ENCODE measurements at places on chromosomes 7 and 10.

DNA sequence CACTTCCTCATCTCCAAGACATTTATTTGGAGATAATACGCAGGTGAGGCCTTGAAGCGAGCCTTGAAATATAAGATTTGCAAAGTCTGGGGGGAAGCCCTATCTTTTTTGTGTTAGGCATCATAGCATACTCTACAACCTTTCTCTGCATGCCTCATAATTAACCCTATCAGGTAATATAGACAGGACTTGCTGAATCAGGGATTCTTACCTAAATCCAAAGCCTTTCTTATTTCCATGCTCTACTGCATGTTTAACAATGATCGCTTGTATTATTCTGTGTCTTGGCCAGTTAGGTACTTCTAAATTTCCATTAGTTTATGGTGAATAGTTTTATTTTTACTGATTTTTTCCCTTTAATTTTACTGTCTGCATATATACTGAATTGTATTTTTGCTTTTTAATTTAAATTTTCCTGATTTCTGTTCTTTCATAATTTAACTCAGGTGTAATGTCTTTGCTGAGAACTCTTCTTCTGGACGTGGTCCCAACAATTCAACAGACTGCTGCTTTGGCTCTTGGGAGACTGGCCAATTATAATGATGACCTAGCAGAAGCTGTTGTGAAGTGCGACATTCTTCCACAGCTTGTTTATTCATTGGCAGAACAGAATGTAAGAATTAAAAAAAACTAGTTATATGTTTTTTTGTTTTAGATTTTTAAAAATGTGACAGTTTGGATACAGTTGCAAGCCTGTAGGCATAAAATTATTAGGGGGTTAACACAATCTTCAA, 19.3 kb downstream of the SPAG6 start:
- DNase-seq = no peak

DNA sequence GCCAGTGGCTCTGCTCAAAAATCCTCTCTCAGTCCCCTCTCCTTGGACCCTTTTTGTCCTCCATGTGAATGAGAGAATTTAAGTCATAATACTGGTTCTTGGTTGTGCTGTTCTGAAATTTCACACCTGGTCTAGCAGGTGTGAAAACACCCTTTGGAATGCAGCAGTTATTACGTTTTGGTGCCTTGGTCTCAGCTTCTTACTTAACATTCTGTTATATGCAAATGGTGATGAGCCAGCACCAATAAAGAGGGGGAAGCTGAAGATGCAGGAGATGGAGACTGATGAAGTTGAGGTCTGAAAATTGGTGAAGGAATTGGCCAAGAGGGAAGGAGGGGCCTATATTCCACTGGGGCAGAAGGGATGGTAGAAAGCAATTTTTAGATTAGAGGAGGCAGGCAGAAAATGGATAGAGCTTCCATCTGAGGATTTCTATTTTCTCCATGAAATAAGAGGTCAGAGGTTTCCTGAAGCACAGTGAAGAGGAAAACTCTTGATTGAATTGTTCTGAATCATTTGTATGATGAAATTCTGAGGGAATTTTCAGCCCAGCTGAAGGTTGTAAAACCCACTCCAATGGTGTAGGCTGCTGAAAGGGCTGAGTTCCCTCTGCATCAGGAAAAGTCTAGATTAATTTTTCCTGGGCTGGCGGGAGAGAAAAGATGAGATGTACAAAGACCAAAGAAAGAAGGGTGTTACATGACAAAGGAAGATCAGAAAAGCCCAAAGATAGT, 94.0 kb upstream of the FAM180A start:
- no peak for DNase-seq

DNA sequence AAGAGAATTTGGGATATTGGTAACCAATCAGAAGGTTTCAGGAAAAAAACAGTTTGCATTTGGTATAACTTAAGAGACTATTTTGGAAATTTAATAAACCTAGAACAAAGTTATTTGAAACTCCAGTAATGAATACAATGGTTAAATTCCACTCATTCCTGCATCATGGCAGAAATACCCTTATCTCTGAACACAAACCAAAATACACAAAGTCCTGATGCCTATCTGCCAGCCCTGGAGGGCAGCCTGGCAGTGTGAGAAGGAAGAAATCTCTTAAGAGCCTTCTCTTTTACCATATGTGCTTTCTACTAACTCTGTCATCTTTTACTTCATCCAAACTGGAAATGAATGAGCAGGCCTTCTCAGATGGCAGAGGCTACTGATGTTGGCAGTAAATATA, 147.1 kb upstream of the LYZL1 start:
- DNase-seq = no peak

- DNase-seq = no peak
Measured at GRCh38 chr7:88885131-88885530, 89.6 kb upstream of the TEX47 start.

- no peak for DNase-seq
Measured at GRCh38 chr7:108403597-108404217, 52.5 kb downstream of the NRCAM start.

DNA sequence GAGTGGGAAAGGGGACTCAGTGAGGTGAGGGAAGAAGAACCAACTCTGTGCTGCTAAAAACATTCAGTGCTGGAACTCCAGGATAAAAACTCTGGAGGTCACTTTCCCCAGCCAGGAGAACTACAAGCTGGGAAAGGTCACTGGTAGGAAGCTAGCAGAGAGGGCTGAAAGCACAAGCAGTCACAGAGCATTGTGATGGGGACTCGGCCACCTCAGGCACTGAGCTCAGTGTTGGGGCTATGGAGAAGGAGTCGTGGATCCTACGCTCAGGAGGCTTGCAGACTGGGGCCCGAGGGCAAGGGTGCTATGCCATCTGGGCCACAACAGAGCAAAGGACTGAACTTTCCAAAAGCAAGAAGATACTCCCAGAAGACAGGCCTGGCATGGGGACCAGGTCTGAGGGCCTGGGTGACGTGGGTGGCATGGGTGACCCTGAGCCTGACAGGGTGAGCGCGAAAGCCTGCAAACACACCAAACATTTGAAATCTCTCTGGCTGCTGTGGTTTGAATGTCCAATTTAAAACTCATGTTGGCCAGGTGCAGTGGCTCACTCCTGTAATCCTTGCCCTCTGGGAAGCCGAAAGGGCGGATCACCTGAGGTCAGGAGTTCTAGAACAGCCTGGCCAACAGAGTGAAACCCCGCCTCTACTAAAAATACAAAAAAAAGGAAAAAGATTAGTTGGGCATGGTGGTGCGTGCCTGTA, 9.8 kb upstream of the ARHGAP19 start:
- no peak for DNase-seq

DNA sequence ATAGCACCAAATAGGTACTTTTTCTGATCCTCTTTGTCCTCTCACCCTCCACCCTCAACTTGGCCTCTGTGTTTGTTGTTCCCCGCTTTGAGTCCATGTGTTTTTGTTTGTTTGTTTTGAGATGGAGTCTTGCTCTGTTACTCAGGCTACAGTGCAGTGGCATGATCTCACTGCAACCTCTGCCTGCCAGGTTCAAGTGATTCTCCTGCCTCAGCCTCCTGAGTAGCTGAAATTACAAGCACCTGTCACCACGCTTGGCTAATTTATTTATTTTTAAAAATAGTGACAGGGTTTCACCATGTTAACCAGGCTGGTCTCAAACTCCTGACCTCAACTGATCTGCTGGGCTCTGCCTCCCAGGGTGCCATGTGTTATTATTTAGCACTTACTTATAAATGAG, 5.3 kb downstream of the ZNF273 start:
- DNase-seq = no peak

DNA sequence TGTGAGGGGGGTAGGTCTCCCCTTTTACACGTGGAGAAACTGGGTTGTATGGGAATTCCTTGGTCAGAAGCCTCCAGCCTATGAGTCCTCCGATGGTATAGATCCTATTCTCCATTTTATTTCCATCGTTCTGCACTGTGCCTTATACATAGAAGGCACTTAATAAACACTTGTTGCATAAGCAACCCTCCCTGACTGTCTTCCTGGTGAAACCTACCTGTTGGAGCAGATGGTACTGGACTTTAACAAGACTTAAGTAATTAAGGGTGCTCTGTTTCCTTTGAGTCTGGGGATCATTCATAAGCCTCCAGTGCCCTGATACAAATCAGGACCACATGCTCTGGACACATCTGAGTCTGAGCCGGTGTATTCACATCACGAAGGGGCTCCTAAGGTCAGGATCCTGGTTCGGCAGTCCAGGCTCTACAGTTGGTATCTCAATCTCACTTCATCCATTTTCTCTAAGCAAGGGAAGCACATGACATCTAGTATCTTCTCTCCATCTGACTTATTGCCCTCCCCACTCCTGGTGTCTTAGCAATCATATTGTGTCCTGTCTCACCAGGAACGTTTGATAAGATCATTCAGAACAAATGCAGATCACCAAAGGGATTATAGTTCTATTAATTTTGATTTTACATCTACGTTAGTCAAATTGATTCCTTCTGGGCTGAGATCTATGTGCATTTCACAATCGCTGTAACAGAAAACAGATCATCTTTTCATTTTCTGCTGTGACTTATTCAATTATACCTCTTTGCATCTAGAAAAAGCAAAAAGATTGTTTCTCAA, 22.8 kb upstream of the EZH2 start:
- no peak for DNase-seq

GRCh38 chr7:126702242-126703016, 550.3 kb downstream of the GRM8 start:
- no peak for DNase-seq

- DNase-seq = no peak
Measured at GRCh38 chr7:47330026-47330425, 251.9 kb downstream of the TNS3 start.
